Naive thymus-derived CD4-positive, alpha-beta T cell (primary cell): ENCODE measurements at places on chromosomes 11 and 22.
A peak's percentile ranks its signal among the peaks of the same experiment; 100 is the strongest.

GRCh38 chr11:119433358-119433725 lies 10.4 kb upstream of the THY1 start:
- DNase-seq: no peak

DNA sequence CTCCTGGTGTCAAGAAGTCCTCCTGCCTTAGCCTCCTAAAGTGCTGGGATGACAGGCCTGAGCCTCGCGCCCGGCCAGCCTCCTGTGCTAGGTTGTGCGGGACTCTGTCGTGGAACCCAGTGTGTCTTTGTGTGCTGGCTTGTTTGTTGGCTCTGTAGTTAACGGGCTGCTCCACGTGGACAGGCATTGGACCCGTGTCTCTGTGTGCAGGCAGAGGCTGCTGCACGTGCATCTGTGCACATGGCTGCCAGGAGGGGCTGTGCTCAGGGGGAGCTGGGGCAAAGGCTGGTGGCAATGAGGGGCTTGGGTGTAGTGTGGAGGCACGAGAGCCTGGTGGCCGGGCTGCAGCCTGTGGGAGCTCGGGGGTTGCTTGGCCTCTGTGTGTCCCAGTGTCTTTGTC lies 121.3 kb upstream of the ALDH3B2 start:
- DNase-seq: no peak

- no peak for DNase-seq
These were observed 184.4 kb upstream of the NCAM1 start for GRCh38 chr11:112776834-112777233.

DNA sequence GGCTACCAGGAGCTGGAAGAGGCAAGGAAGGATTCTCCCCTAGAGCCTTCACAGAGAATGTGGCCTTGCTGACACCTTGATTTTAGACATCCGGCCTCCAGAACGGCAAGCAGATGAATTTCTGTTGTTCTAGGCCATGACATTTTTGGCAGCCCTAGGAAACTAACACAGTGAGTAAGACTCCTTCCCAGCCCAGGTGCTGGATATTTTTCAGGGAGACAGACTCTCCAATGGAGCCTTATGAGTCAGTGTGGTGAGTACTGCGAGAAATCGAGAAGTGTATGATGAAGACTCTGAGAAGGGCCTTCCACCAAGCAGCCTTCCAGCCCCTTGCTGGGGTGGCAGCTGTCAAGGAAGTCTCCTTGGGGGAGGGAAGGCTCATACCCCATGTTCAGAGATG lies 114.4 kb downstream of the OSBP2 start:
- no peak for DNase-seq

DNA sequence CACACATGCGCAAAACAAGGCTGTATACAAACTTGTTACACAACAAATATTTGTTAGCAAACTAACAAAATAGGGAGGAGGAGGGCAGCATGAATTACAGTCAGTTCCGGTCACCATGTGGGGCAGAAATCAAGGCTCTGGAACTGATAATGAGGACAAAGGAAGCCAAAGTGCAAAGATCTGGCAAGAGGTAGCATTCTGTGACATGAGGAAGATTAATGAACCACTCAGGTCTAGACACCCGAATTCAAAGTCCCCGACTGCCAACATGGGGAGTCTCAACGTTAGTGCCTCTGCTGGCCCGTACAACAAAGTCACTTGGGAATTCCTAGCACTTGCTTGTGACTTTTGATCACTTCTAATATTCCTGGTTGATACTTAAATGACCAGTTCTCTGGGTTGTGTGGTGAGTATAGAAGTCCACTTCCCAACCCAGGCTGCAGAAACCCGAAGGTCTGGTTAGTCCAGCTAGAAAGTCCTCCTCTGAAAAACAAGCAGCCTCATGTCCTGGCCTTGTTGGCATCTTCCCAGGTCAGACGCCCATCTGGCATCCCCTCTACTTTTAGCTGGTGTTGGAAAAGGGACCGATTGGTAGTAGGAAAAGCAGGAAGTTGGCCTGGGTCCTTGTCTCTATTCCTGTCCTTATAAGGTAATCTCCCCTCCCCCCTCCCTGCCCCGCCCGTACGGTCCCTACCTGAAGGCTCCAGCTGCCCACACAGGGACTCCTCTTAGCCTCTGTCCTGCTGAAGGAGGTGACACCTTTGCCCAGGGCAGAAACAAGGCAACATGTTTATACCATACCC lies 1.6 kb downstream of the SUN2 start:
- DNase-seq: peak; percentile 27

DNA sequence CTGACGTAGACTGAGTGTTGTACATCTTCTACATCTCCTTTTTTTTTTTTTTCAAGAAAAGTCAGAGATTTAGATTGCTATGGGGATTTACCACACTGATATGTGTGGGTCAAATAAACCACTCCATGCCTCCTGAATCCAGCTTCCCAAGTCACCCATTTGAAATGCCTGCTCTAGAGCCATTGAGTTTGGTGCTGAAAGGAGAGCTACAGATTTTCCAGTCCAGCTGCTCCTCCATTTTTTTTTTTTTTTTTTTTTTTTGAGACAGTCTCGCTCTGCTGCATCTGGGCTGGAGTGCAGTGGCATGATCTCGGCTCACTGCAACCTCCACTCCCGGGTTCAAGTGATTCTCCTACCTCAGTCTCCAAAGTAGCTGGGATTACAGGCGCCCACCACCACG lies 115.2 kb upstream of the TIMP3 start:
- DNase-seq: no peak

DNA sequence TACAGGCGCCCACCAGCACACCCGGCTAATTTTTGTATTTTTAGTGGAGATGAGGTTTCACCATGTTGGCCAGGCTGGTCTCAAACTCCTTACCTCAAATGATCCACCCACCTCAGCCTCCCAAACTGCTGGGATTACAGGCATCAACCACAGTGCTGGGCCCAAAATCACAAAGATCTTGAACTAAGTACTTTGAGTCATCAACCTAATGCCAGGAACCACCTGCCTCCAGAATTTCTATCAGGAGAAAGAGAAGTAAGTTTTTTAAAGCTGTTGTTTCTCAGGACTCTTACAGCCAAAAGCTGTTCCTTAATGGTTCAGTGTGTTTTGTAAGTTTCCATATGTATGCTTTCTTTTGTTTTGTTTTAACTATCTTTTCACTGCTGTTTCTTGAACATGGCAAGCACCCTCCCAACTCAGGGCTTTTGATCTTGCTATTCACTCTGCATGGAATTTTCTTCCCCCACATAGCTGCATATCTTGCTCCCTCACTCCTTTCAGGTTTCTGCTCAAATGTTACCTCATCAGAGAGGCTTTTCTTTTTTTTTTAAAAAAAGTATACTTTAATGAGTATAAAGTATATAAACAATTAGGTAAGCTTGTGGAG lies 6.0 kb upstream of the PAK1 start:
- no peak for DNase-seq

GRCh38 chr11:134488913-134489312 lies 76.9 kb upstream of the B3GAT1 start:
- no peak for DNase-seq

GRCh38 chr11:128205796-128206195 lies 381.6 kb downstream of the ETS1 start:
- DNase-seq: no peak

- DNase-seq: no peak
These were observed 569.9 kb upstream of the FAT3 start for GRCh38 chr11:91654686-91655085.

- DNase-seq: no peak
These were observed 12.8 kb downstream of the P2RY2 start for GRCh38 chr11:73230931-73231330.

DNA sequence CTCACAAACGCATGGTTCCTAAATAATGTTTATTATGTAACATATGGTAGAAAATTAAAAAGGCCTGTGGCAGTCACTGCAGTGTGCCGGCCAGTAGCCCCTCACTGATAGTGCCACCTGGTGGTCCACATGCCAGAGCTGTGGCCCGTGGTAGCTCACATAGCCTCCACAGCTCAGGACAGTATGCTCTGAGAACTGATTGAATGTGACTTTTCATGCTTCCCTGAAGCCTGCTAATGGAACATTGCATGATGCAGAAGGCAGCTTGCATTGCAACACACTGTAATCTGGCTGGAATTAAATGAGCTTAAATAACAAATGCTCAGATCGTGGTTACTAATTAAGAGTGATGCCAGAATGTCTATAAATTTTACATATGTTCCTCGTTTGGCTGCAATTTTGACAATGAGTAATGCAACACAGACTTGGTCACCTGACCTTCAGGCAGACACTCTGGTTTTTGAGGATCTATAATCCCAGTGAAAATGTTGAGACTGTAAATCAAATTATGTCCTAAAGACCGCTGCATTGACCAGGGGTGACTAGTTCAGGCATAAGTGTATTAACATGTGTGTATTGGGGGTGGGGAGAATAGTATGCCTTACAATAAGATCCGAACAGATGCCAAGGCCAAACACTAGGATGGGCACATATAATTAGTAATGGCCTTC lies 566.4 kb downstream of the METTL15 start:
- DNase-seq: no peak

GRCh38 chr11:7628660-7629059 lies 44.6 kb downstream of the CYB5R2 start:
- no peak for DNase-seq

DNA sequence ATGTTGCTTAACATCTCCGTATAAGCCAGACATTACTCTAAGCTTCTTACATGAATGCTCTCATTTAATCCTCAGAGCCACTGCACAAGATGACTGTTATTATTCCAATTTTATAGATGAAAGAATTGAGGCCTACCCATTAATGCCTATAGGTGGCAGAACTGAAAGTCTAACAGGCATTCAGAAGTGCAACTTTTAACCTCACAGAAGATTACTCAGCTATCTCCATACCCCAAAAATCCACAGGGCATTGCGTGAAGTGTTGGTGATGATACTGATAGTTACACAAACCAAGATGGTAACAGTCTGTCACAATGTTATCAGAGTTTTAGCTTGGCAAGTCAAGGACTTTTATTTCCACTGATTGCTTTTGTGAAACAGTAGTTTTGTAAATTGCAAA lies 130.5 kb downstream of the ARHGAP42 start:
- DNase-seq: no peak

- no peak for DNase-seq
These were observed 11.8 kb upstream of the MGAT3 start for GRCh38 chr22:39444937-39445465.

- DNase-seq: no peak
These were observed 14.9 kb upstream of the ME3 start for GRCh38 chr11:86687185-86687778.

- DNase-seq: no peak
These were observed 39.8 kb upstream of the SPTBN2 start for GRCh38 chr11:66768818-66769217.

DNA sequence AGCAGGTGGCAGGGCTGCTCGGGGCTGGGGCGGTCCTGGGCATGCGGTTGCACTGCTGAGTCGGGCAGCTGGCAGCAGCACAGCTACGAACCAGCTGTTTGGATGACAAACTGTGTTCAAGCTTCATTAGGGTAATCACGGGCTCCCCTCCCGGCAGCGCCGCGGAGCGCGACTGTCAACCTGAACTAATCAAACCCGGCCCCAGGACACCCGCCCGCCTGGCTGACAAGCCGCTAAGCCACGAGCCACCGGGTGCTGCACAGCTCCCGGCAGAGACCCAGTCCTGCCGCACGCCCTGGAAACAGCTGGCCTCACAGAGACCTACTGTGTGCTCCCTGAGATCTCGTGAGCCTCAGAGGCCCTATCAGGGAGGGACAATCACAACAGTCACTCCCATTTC lies 60.6 kb upstream of the TCF20 start:
- DNase-seq: no peak

GRCh38 chr11:32233276-32233675 lies 142.4 kb downstream of the RCN1 start:
- no peak for DNase-seq

DNA sequence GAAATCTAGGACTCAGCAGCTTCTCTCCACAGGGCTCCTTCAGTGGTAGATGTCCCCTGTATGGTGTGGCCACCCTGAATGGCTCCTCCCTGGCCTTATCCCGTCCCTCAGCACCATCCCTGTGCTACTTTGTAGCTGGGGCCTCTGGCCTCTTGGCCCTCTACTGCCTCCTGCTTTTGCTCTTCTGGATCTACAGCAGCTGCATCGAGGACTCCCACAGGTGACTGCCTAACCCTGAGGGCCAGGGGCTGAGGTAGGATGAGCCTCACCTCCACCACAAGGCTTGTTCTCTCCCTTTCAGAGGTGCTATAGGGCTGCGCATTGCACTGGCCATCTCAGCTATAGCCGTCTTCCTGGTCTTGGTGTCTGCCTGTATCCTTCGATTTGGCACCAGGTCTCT lies 1.8 kb downstream of the TMEM179B start:
- DNase-seq: no peak

DNA sequence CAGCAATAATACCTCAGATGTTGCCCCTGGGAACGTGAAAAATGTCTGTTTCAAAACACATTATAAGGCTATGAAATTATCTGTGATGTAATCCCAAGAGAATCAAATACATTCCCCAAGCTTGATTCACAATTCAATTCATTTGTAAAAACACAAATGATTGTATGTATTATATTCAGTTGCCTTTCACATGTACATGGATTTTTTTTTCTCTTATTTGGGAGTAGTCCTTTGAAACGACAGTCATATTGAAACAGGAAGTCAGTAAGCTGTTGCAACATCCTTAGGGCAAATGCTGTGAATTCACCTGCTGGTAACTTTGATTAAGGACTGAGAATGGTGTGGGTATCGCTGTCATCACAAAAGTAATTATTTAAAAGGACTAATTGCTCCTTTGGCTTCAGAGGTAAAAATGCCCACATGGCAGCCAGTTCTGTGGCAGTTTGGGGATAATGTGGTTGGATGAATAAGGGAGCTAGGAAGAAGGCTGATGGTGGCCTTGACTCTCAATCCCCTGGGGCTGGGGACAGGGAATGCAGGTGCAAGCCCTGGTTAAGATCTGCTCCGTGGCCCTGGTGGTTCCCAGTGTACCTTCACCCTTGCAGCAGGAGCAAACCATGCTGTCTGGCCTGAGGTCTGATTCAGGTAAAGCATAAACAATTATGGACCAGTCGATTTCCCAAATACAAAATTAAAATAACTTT lies 13.2 kb downstream of the EHF start:
- no peak for DNase-seq

DNA sequence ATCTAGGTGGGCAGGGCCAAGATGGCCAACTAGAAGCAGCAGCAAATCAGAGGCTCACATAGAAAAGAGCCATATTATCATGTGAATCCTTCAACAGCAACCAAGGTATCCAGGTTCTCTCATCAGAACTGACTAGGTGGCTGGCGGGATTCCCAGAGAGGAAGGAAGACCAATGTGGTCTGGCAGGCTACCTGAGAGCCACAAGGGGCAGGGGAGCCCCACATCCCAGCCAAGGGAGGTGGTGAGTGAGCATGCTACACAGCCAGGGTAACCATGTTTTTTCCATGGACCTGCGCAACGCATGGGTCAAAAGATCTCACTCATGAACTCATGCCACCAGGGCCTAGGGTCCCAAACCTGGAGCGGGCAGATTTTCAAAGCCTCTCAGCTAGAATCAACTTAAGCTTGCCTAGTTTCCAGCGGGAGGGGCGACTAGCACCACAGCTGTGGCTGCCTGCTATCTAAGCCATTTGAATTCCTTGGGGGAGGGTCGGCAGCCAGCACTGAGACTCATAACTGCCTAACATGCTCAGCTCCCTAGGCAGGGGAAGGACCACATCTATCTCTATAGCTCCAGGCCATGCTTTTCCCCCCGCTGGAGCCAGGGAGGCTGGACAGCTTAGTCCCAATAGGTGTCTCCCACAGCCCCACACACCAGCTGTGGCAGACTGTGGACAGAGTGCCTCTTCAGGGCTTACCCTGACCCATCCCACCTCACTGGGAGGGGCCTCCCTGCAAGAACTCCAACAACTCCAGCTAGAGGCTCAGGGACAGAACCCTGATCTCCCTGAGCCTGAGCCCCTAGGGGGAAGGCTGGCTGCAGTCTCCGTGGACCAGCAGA lies 28.7 kb upstream of the CASP12 start:
- no peak for DNase-seq

GRCh38 chr11:6390718-6391469 lies 620 bp downstream of the SMPD1 start:
- peak; percentile 41 for DNase-seq
